ENCODE measurements at places on chromosomes 4 and X. TPM values are rescaled to one million over a fixed set of nuclear protein-coding genes. Genes with fewer than 3 reads are reported as not detected.

- DNase-seq: no peak
These were observed 9.8 kb downstream of the BGN start for GRCh38 chrX:153504445-153505016.

DNA sequence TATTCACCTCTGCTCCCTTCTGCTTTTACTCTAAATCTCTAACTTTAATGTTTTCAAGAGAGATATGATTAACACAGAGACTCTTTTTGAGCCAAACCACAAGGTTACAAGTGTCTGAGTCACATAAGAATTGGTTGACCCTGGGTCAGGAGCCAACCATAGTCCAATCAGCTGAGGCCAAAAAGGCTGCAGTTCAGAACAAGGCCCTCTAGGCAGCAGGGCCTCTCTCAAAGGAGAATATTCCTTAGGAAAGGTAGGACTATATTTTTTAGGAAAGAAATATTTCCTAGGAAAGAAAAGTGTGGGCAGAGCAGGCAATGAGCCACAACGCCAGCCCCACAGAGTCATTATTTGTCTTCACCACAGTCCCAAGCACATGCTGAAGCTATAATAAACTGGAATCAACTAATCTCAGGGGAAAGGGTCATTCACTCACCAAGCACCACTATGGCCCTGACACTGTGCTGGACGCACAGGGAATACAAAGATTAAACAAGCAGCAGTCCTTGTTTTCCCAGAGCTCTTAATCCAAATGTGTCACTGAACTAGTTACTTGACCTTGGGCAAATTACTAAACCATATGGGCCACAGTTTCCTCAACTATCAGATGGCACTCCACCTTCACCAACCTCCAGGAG is 2.2 kb downstream of the ATP8A1 start:
- no peak for DNase-seq

- DNase-seq: peak; percentile 40
These were observed 194.6 kb upstream of the FTHL17 start for GRCh38 chrX:31266203-31267076.

GRCh38 chrX:50117476-50117875 is 83.3 kb downstream of the AKAP4 start:
- no peak for DNase-seq

DNA sequence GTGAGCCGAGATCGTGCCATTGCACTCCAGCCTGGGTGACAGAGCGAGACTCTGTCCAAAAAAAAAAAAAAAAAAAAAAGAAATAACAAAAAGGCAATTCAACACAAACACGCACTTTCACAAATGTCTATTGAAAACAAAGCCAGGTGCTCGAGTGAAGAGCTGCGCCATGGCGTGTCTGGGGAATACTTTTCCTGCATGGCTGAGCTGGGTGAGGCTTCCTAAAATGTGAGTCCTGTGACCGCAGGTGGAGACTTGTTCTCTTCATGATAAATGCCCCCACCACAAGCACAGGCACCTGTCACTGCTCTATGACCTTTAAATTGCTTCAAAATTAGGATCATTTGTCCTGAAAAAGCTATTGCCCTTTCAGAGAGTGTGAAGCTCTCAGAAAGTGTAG is 4.0 kb upstream of the ABLIM2 start:
- no peak for DNase-seq

DNA sequence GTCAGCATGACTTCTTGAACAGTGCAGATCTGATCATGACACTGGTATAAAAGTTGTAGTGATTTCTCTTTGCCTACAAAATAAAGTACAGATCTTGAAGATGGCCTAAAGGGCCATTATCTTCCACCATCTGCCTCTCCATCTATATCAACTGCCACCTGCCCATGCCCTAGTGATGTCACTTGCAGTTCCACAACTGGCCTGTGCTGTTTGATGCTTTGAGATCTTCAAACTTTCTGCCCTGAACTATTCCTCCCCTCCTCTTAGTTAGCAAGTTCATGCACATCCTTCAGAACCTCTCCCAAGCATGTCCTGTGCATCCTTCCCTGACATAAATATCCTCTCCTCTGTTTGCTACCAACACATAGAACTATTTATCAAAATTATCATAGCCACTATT is 217.0 kb downstream of the SOWAHB start:
- no peak for DNase-seq

GRCh38 chr4:163681208-163681821 is 186.8 kb downstream of the TMA16 start:
- no peak for DNase-seq

DNA sequence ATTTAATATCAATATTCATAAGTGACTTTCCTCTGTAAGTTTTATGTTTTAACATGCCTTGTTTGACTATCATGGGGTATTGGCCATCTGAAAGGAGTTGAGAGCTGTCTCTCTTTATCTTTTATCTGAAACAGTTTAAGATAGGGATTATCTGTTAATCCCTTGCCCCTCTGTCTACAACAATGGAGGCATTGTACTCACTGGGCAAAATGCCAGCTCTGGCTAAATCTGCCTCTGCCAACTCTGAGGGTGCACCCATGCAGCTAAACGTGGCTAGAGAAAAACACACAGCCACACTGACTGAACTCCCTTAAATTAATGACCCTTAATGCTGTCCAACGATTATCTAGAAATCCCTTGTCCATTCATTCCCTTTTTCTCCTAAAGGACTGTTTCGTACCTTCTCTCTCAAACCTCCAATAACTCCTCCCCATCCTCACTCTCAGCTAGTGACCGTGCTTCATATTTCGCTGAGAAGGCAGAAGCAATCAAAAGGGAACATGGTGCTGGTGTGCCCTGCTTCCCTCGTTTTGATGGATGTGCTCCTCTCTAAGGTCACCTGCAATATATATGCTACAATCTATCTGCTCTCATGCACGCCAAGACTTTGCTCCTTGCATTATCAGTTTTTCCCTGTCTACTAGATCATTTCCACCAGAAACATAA is 10.3 kb downstream of the PHKA2 start:
- DNase-seq: no peak

GRCh38 chr4:8699063-8699385 is 106.5 kb downstream of the CPZ start:
- DNase-seq: no peak

DNA sequence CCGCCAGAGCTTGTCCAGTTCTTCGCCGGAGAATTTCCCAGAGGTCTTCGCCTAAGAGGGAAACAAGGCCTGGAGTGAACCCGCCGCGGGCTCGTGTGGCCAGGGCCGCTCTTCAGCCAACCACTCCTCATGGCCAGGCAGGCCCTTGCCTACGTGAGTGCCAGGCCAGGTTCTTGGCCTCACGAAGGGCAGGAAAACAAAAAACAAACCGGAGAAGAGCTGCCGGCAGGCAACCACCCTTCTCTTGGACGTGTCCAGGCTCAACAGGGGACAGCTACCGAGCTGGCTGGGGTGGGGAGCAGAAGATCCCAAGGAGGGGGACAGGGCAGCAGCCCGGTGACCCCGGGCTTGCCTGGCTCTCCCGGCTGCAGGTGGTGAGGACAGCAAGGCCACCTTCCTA is 13.3 kb downstream of the LRPAP1 start:
- DNase-seq: no peak

GRCh38 chrX:47232803-47233332 is at the start of gene USP11:
USP11 (plus strand) TSS chrX:47233009; CDS start chrX:47233044, 35 bp downstream.
- peak; percentile 47 for DNase-seq

DNA sequence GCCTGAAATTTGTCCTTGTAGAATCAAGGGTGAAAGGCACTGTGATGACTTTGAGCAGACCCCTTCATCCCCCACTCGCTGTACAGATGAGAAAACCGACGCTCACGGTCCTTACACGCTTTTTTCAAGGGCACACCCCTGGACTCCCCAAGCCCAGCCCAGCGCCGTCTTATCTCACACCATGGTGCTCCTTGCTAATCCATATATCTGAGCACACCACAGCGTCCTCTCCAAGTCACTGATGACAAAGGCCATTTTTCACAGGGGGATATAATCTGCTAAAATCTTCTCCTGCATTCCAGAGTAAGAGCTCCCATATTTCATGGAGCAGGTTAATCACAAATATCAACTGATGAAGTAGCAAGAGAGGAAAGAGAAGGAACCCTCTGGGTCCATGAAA is 486.3 kb downstream of the BCOR start:
- DNase-seq: no peak

- no peak for DNase-seq
These were observed 891 bp downstream of the TLR2 start for GRCh38 chr4:153684971-153685371.

- DNase-seq: no peak
These were observed 25.5 kb upstream of the FAM9C start for GRCh38 chrX:13069771-13070416.

GRCh38 chr4:38523524-38524448 is 140.2 kb upstream of the KLF3 start:
- no peak for DNase-seq

GRCh38 chrX:139929876-139930275 is 3.0 kb downstream of the ATP11C start:
- no peak for DNase-seq

DNA sequence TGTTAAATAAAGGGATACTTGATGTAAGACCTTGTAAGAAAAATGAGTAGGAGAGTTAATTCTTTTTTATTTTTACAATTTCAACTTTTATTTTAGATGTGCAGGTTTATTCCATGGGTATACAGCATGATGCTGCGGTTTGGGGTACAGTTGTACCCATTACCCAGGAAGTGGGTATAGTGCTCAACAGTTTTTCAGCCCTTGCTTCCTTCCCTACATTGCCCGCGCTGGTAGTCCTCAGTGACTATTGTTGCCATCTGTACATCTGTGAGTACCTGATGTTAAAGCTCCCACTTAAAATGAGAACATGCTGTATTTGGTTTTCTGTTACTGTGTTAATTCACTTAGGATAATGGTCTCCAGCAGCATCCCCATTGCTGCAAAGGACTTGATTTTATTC is 9.7 kb downstream of the CLCN3 start:
- DNase-seq: no peak

- DNase-seq: peak; percentile 31
These were observed 3.5 kb downstream of the MXD4 start for GRCh38 chr4:2258091-2259035.

- DNase-seq: no peak
These were observed 187.3 kb upstream of the LEF1 start for GRCh38 chr4:108355902-108356535.

DNA sequence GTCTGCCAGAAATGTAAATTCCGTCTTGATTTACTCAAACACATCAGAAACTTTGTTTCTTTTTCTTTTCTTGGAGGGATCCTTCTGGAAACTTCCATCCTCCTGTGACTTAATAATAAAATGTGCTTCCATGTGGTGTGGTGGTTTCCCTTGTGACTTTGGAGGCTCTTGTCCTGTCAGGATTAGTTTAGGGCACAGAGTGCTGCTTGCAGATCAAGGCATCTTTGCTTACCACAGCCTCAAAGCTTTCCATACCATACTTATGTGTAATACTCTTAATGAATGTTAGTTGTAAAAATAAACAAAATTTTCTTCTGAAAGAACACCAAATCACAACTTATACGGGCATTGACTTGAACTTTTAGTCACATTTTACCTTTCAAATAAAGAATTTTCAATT is 27.4 kb downstream of the GBA3 start:
- no peak for DNase-seq

- no peak for DNase-seq
These were observed 24.9 kb upstream of the OCIAD2 start for GRCh38 chr4:48931459-48931858.

- DNase-seq: no peak
These were observed 309.4 kb downstream of the PPP3CA start for GRCh38 chr4:101037938-101038413.

DNA sequence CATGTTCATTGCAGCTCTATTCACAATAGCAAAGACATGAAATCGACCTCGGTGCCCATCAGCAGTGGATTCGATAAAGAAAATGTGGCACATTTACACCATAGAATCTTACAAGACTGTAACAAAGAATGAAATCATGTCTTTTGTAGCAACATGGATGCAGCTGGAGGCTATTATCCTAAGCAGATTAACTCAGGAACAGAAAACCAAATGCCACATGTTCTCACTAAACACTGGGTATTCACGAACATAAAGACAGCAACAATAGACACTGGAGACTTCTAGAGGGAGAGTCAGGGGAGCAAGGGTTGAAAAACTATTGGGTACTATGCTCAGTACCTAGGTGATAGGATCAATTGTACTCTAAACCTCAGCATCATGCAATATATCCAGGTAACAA is 180.5 kb downstream of the PPP1R2C start:
- DNase-seq: no peak

DNA sequence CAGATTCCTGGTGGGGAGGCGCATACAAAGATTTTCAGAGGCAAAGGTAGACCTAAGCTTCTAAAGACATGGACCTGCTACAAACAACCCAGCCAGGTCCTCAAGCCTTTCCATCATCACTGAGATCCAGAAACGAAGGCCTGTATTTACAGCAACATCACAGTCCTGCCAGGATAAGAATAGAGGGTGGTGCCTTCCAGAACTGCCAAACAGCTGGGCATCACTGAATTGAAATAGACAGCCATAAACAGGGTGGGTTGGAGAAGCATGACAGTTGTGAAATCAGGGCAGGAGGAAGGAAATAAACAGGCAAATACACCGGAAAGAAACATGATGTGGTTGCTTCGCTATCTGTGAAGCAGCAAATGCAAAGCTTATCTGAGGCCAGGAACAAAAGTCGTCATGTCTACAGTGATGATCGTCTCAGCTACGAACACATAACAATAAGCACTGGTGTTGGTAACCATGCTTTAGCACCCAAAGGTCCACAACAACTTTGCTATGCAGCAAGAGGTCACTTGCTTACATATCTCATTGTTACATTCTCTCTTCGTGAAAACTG is 6.7 kb upstream of the TMEM154 start:
- DNase-seq: no peak

TIMM8A gene
- 6.1 TPM for total RNA-seq

NCAPG gene
- total RNA-seq: 45.2 TPM

FAM9B gene
- total RNA-seq: 0.25 TPM

GPRIN3 gene
- 1.5 TPM for total RNA-seq

ENAM gene
- total RNA-seq: 0.28 TPM

GLRA2 gene
- not detected for total RNA-seq

CSAG2 gene
- not detected for total RNA-seq

DCK gene
- 55.9 TPM for total RNA-seq

USP17L15 gene
- not detected for total RNA-seq

HPSE gene
- total RNA-seq: 1.0 TPM

RAB28 gene
- total RNA-seq: 7.2 TPM

TRIM60 gene
- total RNA-seq: not detected

IL13RA2 gene
- 5.4 TPM for total RNA-seq
